LNCaP clone FGC (cell line): ENCODE measurements at places on chromosomes 1 and 21.
A peak's percentile ranks its signal among the peaks of the same experiment; 100 is the strongest.

DNA sequence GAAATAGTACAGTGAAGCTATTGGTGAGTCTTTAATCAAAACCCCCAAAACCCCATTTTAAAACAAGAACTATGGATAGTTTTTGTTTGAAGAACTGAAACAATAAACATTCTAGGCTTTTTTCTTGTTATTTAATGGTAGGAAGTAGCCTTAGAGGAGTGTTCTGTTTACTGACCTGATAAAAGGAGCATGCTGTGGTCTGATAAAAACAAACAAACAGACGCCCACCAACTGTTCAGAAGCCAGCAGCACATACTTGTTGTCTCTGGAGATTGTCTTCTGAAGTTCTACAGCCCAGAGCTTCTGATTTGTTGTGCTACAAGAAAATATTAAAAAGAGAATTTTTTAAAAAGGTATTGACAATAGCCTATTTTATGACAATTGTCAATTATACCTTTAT, 54.1 kb upstream of the CFAP298 start:
- DNase-seq, result no peak

DNA sequence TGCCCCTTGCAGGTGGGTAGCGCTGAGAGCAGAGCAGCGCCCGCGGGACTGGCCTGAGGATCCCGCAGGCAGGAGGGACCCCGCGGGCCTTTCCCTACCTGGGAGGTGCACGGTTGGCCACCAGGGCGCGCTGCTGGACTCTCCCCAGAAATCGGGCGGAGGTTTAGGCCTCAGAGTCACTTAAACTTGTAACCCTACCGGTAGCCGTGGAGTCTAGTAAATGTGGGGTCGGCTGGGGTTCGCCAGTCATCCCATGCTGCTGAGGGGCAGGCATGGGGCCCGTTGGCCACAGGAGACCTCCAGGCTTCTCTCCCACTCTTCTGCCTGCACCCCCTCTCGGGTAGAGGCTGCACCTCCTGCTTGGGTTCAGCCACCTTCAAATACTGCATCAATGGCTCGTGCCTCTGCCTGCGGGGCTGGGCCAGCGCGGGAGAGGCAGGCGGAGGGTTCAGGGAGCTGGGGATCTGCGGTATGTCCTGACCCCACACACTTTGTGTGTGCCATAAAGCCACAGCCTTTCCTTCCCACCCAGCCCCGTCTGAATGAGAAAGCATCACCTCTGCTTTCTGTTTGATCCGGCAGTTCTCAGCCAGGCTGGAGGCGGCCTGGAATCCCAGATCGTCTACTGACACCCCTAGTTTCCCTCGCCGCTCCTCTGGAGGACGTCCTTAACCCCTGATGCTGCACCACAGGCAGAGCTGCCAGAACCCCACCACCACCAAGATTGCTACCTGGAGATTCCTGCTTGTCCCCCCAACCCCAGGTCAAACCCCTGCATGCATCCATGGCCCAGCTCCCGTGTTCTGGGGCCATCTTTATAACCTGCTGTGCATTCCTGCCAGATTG, 12.3 kb upstream of the GSTM4 start:
- DNase-seq, result no peak

DNA sequence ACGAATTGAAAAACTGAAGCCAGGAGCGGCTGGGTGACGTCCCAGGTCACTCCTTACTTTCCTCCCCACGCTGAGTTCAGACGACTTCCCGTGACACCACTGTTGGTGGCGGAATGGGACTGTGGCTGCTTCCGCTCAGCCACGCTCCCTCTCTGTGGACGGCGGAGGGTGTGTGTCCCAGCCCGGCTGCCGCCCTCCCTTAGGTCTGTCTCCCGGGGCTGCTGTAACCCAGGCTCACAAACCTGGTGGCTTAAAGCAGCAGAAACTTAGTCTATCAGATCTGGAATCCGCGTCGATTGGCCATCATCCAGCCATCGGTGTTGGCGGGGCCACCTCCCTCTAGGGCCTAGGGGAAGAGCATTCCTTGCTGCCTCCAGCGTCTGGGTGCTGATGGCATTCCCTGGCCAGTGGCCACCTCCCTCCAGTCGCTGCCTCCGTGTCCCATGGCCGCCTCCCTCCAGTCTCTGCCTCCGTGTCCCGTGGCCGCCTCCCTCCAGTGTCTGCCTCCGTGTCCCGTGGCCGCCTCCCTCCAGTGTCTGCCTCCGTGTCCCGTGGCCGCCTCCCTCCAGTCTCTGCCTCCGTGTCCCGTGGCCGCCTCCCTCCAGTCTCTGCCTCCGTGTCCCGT, 17.5 kb downstream of the TRPM2 start:
- DNase-seq, result no peak

GRCh38 chr1:8061210-8061609, 35.1 kb upstream of the ERRFI1 start:
- peak; percentile 89 for DNase-seq

DNA sequence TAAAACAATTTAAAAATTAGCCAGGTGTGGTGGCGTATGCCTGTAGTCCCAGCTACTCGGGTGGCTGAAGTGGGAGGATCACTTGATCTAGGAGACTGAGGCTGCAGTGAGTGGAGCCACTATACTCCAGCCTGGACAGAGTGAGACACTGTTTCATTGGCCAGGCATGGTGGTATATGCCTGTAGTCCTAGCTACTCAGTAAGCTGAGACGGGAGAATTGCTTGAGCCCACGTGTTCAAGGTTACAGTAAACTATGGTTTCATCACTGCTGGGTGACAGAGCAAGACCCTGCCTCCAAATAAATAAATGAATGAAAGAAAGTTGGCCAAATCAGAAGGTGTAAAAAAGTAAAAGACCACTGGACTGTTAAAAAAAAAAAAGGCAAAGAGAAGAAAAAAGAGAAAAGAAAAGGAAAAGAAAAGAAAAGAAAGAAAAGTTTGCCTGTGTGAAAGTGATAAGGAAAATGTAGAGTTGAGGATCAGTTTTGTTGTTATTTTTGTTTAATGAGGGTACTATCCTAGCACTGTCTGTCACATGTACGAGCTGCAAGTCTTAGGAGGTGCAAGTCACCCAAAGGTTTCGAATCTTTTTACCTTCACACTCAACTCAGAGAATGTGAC, 52.3 kb downstream of the LUZP1 start:
- DNase-seq, result no peak

DNA sequence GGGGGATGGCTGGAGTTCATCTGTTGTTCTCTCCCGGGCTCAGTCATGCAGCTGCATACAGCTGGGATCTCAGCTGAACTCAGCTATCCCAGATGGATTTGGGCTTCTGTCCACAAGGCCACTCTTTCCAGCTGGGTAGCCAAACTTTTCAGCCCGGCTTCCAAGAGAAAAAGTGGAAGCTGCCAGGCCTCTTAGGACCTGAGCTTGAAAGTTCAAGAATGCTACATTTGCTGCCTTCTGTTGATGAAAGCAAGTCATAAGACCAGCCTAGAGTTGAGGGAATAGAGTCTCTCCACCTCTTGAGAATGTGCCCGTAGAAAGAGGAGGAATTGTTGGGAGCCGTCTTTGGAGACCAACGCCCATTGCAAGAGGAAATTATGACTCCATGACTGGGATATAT, 95.3 kb downstream of the C1orf21 start:
- DNase-seq, result no peak

DNA sequence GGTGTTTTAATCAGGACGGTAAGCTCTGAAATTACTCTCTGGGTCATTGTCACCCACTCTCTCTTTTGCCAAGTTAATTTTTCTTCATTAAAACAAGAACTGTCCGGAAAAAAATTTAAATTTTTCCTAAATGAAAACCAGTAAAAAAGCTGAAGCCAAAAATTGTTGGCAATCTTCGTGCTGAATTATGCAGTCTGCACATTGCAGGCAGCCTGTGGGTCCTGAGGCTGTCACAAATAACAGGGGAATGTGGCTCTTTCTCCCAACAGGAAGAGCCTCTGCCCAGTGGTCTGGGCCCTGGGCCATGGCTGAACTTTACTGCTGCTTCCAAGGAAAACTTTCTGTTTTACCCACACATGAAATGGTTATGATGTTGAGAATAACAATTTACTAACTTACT, 153.9 kb upstream of the SPAG17 start:
- DNase-seq, result no peak

- no peak for DNase-seq
These were observed 33.8 kb upstream of the KCNE2 start for GRCh38 chr21:34330055-34330454.

- no peak for DNase-seq
These were observed 28.8 kb downstream of the AHDC1 start for GRCh38 chr1:27574871-27575831.

GRCh38 chr21:26756491-26757159, 88.6 kb downstream of the ADAMTS1 start:
- DNase-seq, result no peak

DNA sequence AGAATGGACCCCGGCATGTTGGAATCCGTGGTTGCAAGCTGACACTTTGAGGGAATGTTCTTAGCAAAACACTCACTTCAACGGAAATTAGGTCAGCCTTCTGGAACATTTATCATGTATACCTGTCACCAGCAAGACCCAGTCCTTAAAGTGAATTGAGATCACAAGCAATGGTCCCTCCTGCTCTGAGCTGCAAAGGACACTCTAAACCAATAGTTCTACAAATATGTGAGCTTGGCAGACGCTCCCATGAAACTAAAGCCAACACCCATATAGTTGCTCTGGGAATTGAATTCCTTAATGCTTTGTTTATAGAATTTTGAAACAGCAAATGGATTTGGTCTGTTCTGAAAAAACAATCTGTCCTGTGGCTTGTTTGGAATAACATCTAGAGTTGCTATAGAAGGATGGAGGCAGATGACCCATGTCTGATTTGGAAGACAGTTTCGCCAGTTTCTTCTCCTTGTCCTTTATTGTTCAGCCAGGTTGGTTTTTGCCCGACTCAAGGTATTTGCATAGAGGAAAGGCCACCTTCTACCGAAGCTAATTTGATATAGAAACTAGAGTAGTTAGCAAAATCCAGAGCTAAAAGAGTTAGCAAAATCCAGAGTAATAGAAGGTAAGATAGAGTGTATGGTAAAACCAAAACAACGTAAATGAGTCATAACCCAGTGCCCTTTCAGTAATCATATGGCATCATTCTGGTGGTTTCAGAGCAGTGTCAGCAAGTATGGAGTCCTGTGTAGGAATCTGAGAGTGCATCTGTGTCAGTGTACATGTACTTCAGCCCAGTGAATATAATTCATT, 236.2 kb downstream of the NFIA start:
- DNase-seq, result no peak

DNA sequence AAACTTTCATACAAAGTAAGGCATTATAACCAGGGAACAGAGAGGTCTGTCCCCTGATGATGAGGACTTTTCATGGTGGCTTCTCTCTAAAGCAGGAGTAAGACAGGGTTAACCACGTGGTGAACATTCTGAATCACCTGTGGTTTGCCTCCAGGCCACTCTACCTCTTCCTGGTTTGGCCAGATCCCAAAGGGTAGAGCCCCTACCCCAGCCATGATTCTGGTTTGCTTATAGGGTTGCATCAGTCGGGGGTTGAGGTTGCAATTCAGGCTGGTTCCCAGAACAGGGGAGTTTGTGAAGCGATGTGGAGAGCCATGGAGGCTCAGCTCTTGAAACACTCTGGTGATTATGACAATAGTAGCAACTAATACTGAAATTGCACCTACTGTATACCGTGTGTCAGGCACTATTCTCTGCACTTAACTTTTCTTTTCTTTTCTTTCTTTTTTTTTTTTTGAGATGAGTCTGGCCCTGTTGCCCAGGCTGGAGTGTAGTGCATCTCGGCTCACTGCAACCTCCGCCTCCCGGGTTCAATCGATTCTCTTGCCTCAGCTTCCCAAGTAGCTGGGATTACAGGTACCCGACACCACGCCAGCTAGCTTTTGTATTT, 8.3 kb downstream of the CNR2 start:
- no peak for DNase-seq

DNA sequence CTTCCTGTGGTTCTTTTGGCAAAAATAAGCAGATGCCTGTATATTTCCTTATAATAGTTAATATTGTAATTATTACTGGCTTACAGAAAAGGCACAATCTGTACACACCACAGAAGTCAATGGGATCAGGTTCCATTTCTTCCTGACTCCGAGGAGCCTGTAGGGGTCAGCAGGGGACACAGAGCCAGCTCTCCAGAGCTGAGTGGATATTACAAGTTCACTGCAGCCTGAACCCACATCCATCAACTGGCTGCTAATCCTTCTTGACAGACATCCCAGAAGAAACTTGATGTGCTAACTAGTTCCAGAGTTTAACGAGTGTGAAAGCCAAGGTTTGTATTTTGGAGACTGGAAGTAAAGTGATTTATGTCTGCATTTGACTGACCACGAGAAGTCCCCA, 203.8 kb downstream of the LMX1A start:
- no peak for DNase-seq

DNA sequence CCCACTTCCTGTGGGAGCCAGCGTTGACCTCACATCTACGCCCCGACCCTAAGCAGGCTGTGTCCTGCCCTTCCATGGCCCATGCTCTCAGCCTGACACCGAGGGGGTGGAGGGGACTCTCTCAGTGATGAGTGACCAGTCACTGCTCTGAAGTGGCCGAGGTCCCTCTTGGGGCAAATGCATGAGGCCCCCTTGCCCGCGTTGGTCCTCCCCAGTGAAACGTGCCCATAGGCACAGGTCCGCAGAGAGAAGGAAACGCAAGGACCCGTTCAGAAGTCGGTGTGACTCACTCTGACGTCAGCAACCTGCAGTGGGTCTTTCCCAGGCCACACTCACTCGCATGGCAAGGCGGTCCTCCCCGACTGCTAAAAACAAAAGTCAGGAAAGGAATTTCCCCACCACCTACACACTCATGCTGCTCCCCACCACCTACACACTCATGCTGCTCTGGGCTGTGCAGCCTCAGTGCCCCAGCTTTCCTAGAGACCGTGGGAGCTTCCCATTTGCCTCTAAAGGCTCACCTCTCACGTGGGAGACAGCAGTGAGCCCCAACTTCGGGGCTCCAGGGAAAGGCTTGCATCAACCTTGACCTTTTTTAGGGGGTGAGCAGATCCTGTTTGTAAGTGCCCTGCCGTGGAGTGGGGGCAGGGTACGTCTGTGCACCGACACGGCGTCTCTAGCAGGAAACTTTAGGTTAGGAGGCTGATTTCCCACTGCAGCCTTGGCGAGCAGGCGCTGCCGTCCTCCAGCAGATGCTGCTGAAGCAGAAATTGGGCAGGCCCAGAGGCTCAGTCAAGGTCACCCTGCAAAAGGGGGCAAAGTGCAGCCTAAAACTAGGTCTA, 11.4 kb downstream of the UBASH3A start:
- no peak for DNase-seq

DNA sequence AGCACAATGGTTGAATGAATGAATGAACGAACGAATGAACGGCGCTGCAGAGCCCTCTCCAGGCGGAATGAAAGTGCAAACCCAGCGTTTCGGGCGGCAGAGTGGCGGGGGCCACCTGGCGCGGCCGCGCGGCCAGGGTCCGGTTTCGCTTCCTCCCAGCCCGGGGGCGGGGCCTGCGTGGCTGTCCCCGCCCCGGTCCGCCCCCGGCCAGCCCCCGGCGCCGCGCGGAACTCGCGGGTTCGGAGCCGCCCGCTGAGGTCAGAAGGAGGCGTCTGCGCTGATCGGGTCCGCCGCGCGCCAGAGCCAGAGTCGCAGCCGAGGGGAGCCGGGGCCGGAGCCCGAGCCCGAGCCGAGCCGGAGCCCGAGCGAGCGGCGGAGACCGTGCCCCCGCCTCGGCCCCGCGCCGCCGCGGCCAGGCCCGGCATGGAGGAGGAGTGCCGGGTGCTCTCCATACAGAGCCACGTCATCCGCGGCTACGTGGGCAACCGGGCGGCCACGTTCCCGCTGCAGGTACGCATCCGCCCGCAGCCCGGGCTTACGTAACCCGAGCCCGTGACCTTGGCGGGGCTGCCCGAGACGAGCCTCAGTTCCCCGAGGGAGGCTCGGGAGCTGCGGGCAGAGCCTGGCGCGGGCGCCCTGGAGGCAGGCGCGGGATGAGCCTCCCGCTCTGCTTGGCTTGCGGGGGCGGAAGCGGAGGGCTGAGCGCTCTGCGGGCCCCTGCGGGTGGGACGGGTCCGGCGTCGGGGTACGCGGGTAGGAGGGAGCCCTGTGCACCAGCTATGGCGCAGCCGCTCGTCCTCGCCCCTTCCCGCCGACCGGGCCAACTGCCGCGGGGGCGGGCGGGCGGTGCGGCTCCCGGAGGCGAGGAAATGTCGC, at the start of gene PDXK:
PDXK (plus strand) TSS at position 258 of the 876 bp plus-strand sequence; CDS start at position 424, 166 bp downstream.
- no peak for DNase-seq
